Small intestine (tissue), 16 donors: ENCODE measurements at places on chromosomes 7 and 10. TPM values are rescaled to one million over a fixed set of nuclear protein-coding genes. Genes with fewer than 3 reads are reported as not detected.

GRCh38 chr10:84739641-84740040, 411.3 kb downstream of the CCSER2 start:
- H3K27ac ChIP-seq = no peak overlapping the region
- H3K36me3 ChIP-seq = no peaks in the 10 kb centered on the region
- no peak for DNase-seq
- H3K4me3 ChIP-seq = no peak overlapping the region
- H3K27me3 ChIP-seq = no peaks in the 10 kb centered on the region

- H3K4me1 ChIP-seq = no peaks in the 10 kb centered on the region
- DNase-seq = no peak
- H3K27me3 ChIP-seq = peaks cover 20% of the 10 kb centered on the region
- no peak overlapping the region for H3K27ac ChIP-seq
These were observed 7.1 kb upstream of the UNCX start for GRCh38 chr7:1225441-1226185.

DNA sequence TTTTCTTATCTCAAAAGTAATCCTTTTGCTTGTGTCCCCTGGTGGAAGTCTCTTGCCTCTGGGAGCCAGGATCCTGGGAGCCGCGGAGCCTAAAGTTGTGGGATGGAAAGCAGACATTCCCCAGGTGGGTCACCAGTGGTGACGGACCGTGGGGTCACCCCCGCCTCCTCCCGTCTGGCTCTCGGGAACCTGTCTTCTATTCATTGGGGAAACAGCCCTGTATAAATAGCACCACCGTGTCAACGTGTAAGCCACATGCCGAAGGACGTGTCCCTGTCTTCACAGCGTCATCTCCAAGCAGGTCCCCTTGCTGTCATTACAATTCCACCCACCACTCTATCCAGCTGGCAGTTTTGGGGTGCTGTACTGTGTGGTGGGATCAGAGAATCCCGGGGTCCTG, 87.5 kb downstream of the ELFN1 start:
- no peak overlapping the region for H3K27ac ChIP-seq
- H3K4me1 ChIP-seq = no peaks in the 10 kb centered on the region
- no peak overlapping the region for H3K4me3 ChIP-seq
- H3K36me3 ChIP-seq = no peaks in the 10 kb centered on the region

- H3K27me3 ChIP-seq = no peaks in the 10 kb centered on the region
- no peak for DNase-seq
- H3K36me3 ChIP-seq = peaks cover 2% of the 10 kb centered on the region
- no peaks in the 10 kb centered on the region for H3K4me1 ChIP-seq
These were observed 91.9 kb upstream of the PLXDC2 start for GRCh38 chr10:19724287-19724686.

DNA sequence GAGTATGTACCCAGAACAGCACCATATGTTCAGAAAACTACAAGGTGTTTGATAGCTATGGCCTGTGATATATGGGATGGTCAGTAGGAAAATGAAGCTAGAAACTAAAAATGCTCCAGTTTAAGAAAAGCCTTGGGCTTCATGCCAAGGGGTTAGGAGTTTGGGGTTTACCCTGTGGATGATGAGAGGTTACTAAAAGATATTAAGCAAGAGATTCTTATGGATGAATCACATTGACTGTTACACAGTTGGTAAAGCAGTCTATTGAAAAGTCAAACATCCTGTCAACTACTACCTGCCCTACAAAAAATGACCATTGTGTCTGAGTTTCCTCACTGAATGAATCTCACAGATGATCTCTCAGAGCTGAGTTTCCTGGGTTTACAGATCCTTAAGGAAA, 166.2 kb upstream of the INHBA start:
- no peaks in the 10 kb centered on the region for H3K36me3 ChIP-seq
- DNase-seq = no peak
- H3K4me3 ChIP-seq = no peak overlapping the region
- H3K4me1 ChIP-seq = no peaks in the 10 kb centered on the region
- no peaks in the 10 kb centered on the region for H3K27me3 ChIP-seq
- no peak overlapping the region for H3K27ac ChIP-seq

GRCh38 chr10:118701529-118702323, 53.0 kb downstream of the CACUL1 start:
- H3K36me3 ChIP-seq = peaks cover 3% of the 10 kb centered on the region
- DNase-seq = no peak
- no peak overlapping the region for H3K27ac ChIP-seq
- no peaks in the 10 kb centered on the region for H3K4me1 ChIP-seq

GRCh38 chr7:39324139-39324760, 242.0 kb upstream of the YAE1 start:
- DNase-seq = no peak
- no peak overlapping the region for H3K27ac ChIP-seq
- H3K4me1 ChIP-seq = no peaks in the 10 kb centered on the region
- H3K27me3 ChIP-seq = no peaks in the 10 kb centered on the region

- H3K4me1 ChIP-seq = no peaks in the 10 kb centered on the region
- no peak for DNase-seq
- H3K27me3 ChIP-seq = no peaks in the 10 kb centered on the region
These were observed 321.2 kb downstream of the CXCL12 start for GRCh38 chr10:44063686-44064085.

GRCh38 chr10:6200734-6201515, 1.8 kb upstream of the PFKFB3 start:
- no peaks in the 10 kb centered on the region for H3K36me3 ChIP-seq
- H3K27ac ChIP-seq = peak overlapping the region; percentile 73
- peak; percentile 33 for DNase-seq
- peak overlapping the region; percentile 47 for H3K4me3 ChIP-seq

GRCh38 chr7:151494298-151495284, 25.1 kb downstream of the RHEB start:
- H3K4me1 ChIP-seq = no peaks in the 10 kb centered on the region
- no peaks in the 10 kb centered on the region for H3K36me3 ChIP-seq
- no peak for DNase-seq
- no peak overlapping the region for H3K27ac ChIP-seq
- H3K4me3 ChIP-seq = no peak overlapping the region

DNA sequence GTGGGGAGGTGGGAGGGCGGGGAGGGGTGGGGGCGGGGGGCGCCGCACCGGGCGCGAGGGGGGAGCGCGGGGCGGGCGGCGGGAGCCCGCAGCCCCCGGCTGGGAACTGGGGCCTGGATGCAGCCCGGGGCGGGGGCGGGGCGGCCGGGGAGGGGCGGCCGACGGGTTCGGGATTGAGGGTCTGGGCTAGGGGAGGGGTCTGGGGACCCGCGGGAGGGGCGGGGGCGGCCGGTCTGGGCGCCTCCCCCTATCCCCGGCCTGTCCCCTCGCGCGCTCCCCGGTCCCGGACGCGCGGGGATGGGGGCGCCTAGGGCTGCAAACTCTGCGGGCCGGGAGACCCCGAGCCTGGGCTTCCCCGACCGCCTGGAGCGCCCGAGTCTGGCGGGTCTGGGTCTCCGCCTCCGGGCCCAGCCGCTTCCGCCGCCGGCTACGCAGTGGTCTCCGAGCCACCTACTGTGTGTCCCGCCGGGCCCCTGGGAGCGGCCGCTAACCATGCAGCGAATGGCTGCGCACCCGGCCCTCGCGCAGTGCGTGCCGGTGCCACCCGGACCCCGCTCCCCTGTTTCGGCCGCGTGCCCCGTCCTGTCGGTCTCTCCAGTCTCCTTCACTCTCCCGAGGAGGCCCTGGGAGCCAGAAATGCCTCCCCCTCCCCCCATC, 375 bp upstream of the FGF8 start:
- peaks cover 55% of the 10 kb centered on the region for H3K27me3 ChIP-seq
- DNase-seq = no peak
- no peak overlapping the region for H3K27ac ChIP-seq
- H3K4me3 ChIP-seq = peak overlapping the region; percentile 29

GRCh38 chr7:156829669-156830336, 63.2 kb downstream of the LMBR1 start:
- no peak for DNase-seq
- H3K4me1 ChIP-seq = no peaks in the 10 kb centered on the region
- no peak overlapping the region for H3K4me3 ChIP-seq

- DNase-seq = no peak
- peaks cover 1% of the 10 kb centered on the region for H3K36me3 ChIP-seq
- peaks cover 9% of the 10 kb centered on the region for H3K4me1 ChIP-seq
- H3K4me3 ChIP-seq = no peak overlapping the region
- H3K27me3 ChIP-seq = no peaks in the 10 kb centered on the region
These were observed 3.3 kb downstream of the ZNF33B start for GRCh38 chr10:42635098-42635497.

DNA sequence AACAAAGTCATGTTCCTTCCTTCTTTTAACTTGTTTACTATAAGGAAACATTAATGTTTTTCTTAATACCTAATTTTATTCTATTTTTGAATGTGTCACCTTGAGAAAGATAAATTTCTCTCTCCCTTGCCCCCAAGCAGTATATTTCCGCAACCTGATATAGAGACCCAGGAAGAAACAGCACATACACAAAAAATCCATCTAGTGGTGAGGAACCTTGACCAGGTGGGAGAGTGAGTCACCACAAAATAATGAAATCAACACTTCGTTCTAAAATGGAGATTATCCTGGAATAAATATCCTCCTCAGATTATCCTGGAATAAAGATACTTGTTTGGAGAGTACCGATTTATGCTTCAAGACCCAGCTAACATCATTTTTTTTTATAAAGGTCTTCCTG, 232.9 kb upstream of the PTN start:
- no peaks in the 10 kb centered on the region for H3K36me3 ChIP-seq
- DNase-seq = no peak
- no peak overlapping the region for H3K27ac ChIP-seq

DNA sequence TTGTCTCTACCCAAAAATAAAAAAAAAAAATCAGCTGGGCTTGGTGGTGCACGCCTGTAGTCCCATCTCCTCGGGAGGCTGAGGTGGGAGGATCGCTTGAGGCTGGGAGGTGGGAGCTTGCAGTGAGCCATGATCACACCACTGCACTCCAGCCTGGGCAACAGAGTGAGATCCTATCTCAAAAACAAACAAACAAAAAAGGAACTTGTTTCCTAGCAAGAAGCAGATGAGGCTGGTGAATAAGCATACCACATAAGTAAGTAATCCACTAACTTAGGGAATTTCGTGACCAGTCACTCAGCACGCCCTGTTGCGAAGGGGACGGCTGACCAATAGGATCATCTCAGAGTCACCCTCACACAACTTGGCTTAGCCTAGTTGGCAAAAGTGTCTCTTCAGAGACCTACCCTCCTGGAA, 64.6 kb downstream of the CUX1 start:
- no peak overlapping the region for H3K27ac ChIP-seq
- peaks cover 16% of the 10 kb centered on the region for H3K4me1 ChIP-seq
- peaks cover 13% of the 10 kb centered on the region for H3K36me3 ChIP-seq
- H3K4me3 ChIP-seq = no peak overlapping the region

DNA sequence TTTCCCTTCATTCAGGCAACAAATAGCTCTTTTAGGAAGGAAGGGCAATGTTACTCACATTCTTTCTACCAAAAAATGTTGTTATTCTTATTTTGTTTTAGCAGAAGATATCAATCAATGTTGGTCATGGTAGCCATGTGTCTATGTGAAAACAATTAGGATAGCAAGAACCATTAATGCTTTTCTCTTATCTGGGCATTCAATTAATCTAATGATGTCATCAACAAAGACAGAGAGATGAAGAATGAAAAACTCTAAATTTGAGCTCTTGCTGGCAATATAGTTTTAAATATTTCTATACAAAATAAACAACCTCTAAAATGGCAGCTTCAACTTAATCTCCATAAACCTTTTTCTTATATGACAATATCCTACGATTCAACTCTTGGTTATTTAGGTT, 353.7 kb upstream of the ANKRD30A start:
- H3K27me3 ChIP-seq = no peaks in the 10 kb centered on the region
- no peaks in the 10 kb centered on the region for H3K36me3 ChIP-seq
- H3K27ac ChIP-seq = no peak overlapping the region
- H3K4me1 ChIP-seq = no peaks in the 10 kb centered on the region

DNA sequence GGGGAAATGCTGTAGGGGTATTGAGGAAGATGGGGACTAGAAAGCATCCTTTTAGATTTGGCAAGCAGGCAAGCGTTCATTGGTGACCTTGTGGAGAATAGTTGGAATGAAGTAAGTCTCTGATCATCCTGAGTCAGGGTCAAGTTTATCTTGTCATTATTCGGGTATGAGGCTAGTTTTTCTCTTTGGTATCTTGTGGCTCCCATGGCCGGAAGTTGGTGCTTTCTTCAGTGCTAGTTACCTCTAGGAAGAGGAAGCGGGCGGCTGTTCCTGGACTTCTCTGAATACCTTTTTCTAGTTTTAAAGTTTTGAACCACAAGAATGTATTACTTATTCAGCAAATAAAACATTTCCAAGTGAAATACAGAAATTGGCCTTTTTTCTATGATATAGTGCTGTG, 9.2 kb downstream of the CREM start:
- no peak for DNase-seq
- H3K36me3 ChIP-seq = no peaks in the 10 kb centered on the region
- no peak overlapping the region for H3K4me3 ChIP-seq
- H3K27me3 ChIP-seq = no peaks in the 10 kb centered on the region
- H3K27ac ChIP-seq = no peak overlapping the region

DNA sequence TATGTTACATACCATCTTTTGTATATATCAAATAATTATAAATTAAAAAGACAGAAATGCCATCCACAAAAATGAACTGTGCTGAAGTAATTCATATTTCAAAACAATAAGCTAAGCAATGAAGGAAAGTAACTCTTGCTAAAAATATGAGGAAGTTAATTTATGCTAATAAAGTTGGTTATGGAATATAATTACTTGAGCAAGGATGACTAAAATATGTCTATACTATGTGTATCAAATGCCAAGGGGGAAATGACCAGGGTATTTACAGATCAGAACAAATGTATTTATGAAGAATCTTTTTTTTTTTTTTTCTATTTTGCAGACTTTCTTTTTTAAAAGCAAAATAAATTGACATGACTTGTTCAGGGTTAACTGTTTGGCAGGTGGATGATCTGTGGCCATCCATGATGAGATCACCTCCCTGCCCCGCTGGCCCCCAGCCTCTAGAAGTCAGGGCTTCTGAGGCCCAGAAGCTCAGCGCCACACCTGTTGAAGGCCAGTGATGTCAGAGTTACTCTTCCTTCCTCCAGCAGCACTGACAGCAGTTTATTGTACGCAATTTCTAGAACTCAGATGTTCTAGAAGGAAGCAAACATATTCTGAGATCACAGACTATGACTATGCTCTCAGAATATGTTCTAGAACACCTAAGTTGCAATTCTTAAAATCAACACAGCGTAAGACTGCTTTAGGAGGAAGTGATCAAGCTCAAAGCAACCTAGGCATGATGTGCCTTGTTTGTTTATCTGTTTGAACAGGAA, 196.1 kb upstream of the KLF14 start:
- H3K4me1 ChIP-seq = no peaks in the 10 kb centered on the region
- peak overlapping the region; percentile 73 for H3K27ac ChIP-seq
- no peaks in the 10 kb centered on the region for H3K27me3 ChIP-seq
- H3K4me3 ChIP-seq = no peak overlapping the region

Gene CLDN3
- 302 TPM for polyA plus RNA-seq

Gene NAMPT
- 96.3 TPM for polyA plus RNA-seq

Gene SPDYE9
- polyA plus RNA-seq = not detected

Gene PAPOLB
- polyA plus RNA-seq = 0.03 TPM

Gene CRHR2
- 0.32 TPM for polyA plus RNA-seq

Gene MSMB
- polyA plus RNA-seq = 1.4 TPM

Gene SEMA3C
- 70.8 TPM for polyA plus RNA-seq

Gene VENTX
- not detected for polyA plus RNA-seq

Gene SVOPL
- 0.10 TPM for polyA plus RNA-seq

Gene LRRC18
- 0.25 TPM for polyA plus RNA-seq

Gene MUC3A
- 49.6 TPM for polyA plus RNA-seq

Gene KCP
- polyA plus RNA-seq = 1.0 TPM

Gene TAC1
- polyA plus RNA-seq = 1.4 TPM

Gene ITIH2
- polyA plus RNA-seq = 0.12 TPM

Gene ADCYAP1R1
- polyA plus RNA-seq = 0.84 TPM

Gene RBP3
- 0.01 TPM for polyA plus RNA-seq

Gene MRPL43
- polyA plus RNA-seq = 108 TPM

Gene ERVW-1
- not detected for polyA plus RNA-seq

Gene SEMA3A
- polyA plus RNA-seq = not detected

Gene SFTPA1
- polyA plus RNA-seq = 9.2 TPM
